ENCODE measurements at places on chromosomes 6 and 20. TPM values are rescaled to one million over a fixed set of nuclear protein-coding genes. Genes with fewer than 3 reads are reported as not detected.

GRCh38 chr6:166382500-166382932 lies 224 bp downstream of the MPC1 start:
- H3K27ac ChIP-seq: peak overlapping the region; percentile 88
- H3K27me3 ChIP-seq: no peaks in the 10 kb centered on the region

GRCh38 chr6:120083186-120083585 lies 733.6 kb upstream of the MAN1A1 start:
- H3K4me3 ChIP-seq: no peak overlapping the region
- H3K4me1 ChIP-seq: no peaks in the 10 kb centered on the region
- no peak overlapping the region for H3K27ac ChIP-seq
- H3K27me3 ChIP-seq: no peaks in the 10 kb centered on the region

Gene RIPOR3
- 10.3 TPM for polyA plus RNA-seq

Gene SLC52A3
- 0.35 TPM for polyA plus RNA-seq

DNA sequence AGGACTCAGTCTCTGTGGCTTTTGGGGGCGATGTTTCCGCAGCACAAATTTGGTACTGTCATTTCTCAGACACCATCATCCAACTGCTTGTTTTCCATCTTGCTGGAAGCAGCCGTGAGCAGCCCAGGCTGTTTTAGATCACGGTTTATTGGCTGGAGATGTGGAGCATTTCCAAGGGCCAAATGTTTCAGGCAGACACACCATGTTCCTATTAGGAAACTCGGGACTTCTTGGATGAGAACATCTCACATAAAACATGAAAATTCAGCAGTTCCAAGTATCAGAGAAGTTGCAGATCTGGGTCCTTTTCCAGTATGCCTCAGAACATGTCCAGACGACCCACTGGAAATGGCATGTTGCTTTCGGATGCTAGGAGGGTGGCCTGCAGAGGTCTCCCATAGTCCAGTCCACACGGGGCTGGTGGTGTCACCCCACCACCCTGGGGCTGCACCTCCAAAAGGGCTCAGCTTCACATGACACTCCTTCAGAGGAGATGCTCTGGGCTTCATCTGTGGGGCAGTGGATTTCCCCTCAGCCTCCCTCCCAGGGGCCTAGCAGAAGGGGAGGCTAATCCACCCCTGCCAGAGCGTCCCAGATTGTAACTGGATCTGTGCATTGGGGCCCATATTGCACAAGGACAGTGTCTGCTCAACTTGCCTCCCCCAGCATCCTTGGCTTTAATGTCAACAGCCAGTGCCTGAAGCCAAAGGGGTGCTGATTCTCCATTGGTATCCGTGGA lies 176.3 kb downstream of the SCP2D1 start:
- no peaks in the 10 kb centered on the region for H3K36me3 ChIP-seq
- no peaks in the 10 kb centered on the region for H3K27me3 ChIP-seq
- no peaks in the 10 kb centered on the region for H3K4me1 ChIP-seq
- DNase-seq: no peak

DNA sequence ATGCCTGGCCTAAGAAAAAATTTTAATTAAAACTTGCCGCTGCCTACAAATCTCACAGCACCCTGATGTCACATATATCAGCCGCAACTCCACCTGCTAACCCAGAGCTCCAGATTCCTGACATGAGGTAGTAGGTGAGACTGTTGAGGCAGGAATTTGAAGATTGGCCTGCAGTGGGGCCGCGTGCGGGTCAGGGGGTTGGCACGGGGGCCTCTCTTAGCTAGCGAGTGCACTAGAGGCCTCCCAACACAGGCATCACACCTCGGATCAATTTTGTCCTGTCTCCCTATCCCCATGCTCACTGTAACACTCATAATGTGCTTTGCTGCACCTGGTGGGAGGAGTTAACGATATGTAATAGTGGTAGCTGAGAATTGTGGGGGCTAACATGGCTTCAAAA lies 349.8 kb downstream of the CDC5L start:
- H3K4me3 ChIP-seq: no peak overlapping the region
- DNase-seq: no peak
- peaks cover 12% of the 10 kb centered on the region for H3K4me1 ChIP-seq
- H3K27me3 ChIP-seq: no peaks in the 10 kb centered on the region
- no peaks in the 10 kb centered on the region for H3K36me3 ChIP-seq
- peak overlapping the region; percentile 86 for H3K27ac ChIP-seq

Gene FBXO5
- polyA plus RNA-seq: 4.7 TPM

All from hepatocyte (in vitro differentiated cells).